Activated CD8-positive, alpha-beta memory T cell treated with anti-CD3 and anti-CD28 coated beads for 4 hours (primary cell): ENCODE measurements at places on chromosomes 16 and 17.
A peak's percentile ranks its signal among the peaks of the same experiment; 100 is the strongest.

GRCh38 chr16:26957283-26957859, 109.4 kb upstream of the C16orf82 start:
- DNase-seq, result no peak

GRCh38 chr16:4347010-4347409, 4.1 kb downstream of the PAM16 start:
- DNase-seq, result no peak

GRCh38 chr17:56269556-56270389, 116.5 kb downstream of the ANKFN1 start:
- DNase-seq, result no peak

DNA sequence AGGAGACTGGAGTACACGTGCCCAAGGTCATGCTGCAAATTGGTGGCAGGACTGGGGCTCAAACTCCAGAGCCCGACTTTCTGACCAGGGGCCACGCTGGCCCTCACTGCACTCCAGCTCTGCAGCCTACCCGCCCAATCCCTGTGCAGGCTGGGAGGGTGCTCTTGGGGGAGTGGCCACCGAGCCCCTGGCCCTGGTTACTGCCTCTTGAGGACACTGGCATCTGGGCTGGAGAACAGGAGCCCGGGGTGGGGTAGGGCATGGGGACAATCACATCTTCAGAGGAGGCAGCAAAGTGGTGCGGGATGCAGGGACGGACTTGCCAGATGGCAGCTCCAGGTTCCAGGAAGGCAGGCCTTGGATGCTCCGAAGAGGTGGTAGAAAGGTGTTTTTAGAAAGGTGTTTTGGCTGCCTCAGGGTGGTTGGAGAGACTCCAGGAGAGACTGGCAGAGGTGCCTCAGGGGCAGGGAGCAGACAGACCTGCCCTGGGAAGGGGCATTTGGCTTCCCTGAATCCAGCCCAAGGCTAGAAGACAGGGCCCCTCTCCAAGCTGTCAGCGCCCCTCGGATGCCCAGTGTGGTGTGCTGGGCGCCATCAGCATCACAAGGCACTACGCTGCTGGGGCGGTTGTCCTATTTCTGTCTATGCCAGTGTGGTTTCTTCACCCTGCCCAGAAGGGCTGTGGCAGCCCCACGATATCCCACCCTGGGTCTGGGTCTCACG, 220.6 kb downstream of the NTN1 start:
- no peak for DNase-seq

GRCh38 chr17:68210570-68211315, 37.1 kb upstream of the AMZ2 start:
- no peak for DNase-seq

GRCh38 chr16:56630134-56630533, 2.3 kb upstream of the MT1M start:
- no peak for DNase-seq

DNA sequence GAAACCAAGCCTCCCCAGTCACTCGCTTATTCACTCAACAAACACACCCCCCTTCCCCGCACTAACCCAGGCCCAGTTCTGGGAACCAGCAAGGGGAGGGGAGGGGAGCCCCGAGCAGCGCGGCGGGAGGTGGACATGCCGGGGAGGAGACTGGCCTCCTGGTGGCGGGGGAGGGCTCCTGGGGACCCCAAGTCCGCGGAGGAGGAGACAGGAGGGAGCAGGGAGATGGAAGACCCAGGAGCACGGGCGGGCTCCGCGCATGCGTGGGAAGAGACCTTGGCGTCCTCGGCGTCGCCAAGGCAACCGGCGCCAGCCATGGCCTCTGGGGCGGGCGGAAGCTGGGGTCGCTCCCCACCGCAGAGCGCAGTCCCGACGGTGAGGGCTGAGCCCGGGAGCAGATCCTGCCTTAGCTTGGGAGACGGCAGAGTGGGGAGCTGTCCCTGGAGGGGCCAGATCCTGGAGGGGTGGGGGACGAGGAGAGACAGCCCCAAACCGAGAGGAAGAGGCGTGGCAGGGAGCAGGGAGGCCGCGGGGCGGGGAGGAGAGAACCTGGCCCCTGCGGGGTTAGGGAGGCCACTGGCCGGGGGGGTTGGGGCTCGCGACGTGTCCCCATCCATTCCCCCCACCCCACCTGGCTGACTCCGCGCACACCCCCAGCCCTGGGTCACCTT, at the start of gene PRR29:
TSS of gene PRR29 (plus strand) at position 302 of the 671 bp plus-strand sequence. CDS start at position 316, 14 bp downstream.
- peak; percentile 41 for DNase-seq

DNA sequence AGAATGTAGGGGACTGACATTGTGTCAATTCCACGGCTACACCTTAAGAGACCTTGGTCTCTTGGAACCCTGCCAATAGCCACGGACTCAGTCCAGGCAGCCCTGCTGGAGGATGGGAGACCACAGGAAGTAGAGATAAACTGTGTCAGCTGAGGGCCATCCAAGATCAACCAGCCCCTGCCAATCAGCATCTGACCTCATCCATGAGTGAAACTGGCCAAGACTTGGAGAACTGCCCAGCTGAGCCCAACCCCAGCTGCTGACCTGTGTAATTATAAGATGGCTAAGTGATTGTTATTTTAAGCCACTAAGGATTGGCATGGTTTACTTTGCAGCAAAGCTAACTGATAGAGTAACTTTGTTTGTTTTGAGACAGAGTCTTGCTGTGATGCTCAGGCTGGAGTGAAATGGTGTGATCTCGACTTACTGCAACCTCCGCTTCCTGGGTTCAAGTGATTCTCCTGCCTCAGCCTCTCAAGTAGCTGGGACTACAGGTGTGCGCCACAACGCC, 13.3 kb upstream of the YWHAE start:
- DNase-seq, result no peak

DNA sequence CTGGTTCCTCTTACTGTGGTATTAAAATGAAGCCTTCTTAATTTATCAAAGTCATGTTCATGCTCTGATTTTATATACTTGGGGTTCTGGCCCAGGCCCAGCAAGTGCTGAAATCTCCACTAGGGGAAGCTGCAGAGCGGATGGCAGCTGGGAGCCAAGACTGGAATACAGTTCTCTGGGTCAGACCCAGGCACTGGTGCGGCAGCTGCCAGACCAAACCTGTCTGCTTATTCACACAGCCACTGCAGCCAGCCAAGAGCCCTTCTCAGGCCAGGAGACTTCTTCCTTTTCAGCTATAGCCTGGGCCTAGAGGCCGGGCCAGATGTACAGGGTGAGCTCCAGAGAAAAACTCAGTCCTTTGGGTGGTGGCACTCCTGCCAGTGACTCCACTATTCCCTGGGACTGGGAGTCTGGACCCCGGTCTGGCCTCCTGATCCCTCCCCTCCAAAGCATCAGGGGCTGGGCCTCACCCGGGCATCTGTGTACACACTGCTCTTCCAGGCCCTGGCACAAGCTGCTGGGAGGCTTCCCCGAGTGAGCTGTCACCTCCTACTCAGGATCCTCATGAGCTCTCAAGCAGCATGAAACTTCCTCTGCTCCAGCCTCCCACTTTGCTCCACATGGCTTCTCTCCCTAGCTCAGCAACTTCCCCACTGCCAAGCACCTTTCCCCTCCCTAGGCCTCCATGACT, 24.4 kb downstream of the ATP6V0D1 start:
- DNase-seq, result no peak

DNA sequence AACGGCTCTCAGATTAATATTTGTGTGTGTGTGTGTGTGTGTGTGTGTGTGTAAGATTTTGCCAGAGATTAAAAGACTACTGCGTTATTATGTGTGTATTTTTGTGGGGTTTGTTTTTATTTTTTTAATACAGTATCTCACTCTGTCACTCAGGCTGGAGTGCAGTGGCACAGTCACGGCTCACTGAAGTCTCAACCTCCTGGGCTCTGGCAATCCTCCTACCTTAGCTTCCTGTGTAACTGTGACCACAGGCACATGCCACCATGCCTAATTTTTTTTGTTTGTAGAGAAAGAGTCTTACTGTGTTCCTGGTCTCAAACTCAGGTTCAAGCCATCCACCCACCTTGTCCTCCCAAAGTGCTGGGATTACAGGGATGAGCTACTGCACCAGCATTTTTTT, 87.2 kb downstream of the CYB561 start:
- DNase-seq, result no peak

DNA sequence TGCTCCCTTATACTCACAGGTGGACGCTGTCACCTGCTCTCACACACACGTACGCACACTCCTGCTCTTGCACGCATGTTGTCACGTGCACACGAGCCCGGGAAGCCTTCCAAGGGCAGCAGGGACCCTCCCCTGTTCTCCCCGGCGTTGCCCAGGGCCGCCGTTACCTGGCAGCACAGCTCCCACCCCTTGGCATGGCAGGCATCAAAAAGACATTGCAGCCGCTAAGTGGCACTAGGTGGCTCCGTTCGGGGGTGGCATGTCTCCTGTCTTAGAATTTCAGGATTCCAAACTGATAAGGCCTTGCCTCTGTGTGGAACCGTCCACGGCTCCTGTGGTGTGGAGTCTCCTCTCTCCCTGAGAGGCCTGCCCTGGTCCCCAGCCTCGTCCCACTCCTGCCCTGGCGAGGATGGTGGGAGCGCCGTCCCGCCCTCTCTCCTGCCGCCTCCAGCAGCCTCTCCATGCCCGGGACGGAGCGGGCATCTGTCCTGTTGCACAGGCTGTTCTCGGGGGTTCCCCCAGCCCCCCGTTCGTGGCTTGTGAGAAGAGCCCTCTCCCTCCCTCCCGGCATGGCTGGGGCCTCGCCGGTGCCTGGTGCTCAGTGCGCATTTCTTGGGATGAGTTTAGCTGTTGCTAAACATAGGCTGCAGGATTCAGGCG, 126.7 kb upstream of the GSE1 start:
- no peak for DNase-seq

- no peak for DNase-seq
Observed at GRCh38 chr16:50267151-50267631, 840 bp downstream of the ADCY7 start.

DNA sequence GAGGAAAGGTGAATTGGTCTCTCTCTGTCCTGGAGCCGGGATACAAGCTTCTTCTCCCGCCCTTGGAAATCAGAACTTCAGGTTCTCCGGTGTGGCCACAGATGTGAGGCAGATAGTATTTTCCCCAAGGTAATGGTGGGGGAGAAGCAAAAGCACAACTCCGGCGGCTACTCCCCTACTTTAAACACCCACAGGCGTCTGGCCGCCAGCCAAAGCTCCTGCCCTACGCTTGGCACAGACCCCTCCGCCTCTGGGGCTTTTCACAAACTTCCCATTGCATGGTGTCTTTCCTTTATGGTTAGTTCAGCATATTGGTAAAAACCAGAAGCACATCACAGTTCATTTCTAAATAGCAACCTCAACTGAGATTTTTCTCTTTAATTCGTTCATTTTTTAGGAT, 39.4 kb upstream of the B4GALNT2 start:
- DNase-seq, result no peak
